ENCODE measurements at places on chromosomes 2 and 18.

DNA sequence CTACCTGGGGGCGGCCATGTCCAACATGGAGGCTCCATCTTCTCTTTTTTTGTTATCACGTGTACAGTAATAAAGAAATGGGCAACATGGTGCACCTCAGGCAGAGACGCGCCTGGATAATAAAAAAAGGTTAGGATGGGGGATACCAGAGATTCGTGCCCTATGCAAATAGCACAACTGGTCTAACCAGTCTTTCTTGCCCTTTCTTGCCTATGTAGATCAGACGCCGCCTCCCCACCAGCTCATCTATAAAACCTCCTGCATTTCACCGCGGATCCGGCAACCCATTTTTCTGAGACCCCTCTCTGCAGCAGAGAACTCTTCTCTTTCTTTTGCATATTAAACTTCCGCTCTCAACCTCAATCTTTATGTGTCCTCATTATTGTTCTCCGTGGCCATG is 68.7 kb downstream of the MYL12B start:
- no peak for DNase-seq

- DNase-seq = no peak
These were observed 204.6 kb downstream of the TRIB2 start for GRCh38 chr2:12921321-12921720.

GRCh38 chr18:35174093-35174731 is 66.6 kb upstream of the ZNF397 start:
- no peak for DNase-seq

GRCh38 chr18:46414863-46415262 is 242.2 kb downstream of the LOXHD1 start:
- no peak for DNase-seq

DNA sequence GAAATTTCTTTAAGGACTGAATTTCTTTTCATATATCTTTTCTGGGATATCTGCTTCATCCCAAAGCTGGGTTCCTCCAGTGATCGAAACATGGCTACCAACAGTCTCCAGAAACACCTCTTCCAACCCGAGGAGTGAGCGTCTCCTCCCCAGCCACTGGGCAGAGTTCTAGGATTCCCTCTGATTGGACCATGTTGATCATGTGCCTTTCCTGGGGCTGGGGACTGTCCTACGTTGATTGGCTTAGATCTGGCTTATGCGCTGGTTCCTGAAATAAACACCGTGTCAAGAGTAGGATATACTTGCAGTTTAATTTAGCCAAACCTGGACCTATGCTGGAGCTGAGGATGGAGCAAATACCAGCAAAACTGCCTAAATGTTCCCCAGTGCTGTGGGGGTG is 55.5 kb upstream of the SLC16A14 start:
- no peak for DNase-seq

- DNase-seq = no peak
These were observed 16.3 kb downstream of the CDC42EP3 start for GRCh38 chr2:37654932-37655841.

GRCh38 chr2:234566622-234567021 is 69.7 kb upstream of the ARL4C start:
- DNase-seq = no peak

- no peak for DNase-seq
These were observed 110.5 kb downstream of the DYSF start for GRCh38 chr2:71563872-71564271.

DNA sequence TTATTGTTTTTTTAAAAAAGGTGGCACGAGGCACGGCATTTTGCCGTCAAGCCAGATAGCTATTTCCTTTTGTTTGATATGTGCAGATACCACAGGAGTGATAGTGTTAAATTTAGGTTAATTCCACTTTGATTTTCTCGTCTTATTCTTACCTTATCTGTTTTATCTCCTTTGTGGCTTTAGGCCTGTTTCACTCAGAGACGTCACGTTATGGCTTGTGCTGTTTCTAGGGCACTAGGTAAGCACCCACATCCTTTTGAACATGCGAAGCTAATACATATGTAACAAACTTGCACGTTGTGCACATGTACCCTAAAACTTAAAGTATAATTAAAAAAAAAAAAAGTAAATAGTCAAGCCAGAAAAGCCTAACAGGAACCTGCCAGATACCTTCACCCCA is 57.8 kb downstream of the C18orf63 start:
- DNase-seq = no peak

Data from activated T-cell treated with anti-CD3 and anti-CD28 coated beads, Interleukin-2, amount 50 U/mL, for 1 hour (primary cell).